ENCODE measurements at places on chromosomes 4 and X.

DNA sequence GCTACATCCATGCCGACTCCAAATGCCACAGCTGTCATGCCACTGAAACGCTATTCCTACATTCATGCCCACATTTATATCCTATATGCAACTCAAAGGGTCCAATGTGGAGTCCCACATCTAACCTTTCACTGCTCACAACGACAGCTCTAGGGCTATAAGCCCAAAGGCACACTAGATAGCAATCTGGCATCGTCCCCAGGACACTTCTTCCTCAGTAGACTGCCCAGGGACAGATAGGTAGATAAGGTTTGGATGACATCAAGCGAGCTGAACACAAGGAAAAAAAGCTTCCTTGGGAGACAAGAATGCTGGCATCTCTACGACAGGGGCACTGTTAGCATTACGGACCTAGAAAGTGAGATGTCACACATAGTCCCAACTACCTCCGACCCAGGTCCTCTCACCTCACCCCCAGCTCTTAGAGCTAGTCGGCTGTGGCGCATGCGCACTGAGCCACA is 685 bp downstream of the RAB9B start:
- DNase-seq: no peak

DNA sequence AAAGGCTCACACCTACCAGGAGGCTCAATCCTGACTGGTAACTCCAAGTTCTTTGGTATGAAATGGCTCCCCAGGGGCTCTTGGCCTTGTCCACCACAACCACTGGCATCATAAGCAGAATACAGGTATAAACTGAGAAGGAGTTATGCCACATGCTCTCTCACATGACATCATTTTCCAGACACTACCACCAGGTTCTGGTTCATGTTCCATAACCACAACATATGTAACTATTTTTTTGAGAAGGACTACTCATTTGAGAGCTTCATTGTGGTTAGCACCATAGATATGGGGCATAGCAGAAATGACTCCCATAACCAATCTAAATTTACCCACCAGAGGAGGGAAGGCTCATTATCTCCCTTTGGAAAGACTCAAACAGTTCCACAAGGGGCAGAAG is 19.6 kb downstream of the PRDM5 start:
- DNase-seq: no peak

DNA sequence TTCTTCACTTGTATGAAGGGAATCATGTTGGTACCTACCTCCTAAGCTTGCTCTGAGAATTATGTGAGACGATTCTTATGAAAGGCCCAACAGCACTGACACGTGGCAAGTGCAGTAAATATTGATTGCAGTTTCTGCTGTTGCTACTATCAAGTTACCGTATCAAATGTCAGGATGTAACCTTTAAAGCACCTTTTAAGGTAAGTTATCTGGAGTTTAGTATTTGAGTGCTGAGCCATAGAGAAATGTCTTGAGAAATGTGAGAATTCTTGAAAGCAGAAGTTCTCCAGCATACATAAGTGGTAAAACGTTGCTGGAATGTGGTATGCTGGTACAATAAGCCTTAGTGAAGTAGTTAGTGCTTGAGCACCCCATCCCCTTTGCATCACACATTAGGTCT is 90.4 kb downstream of the PHOX2B start:
- DNase-seq: no peak

- DNase-seq: no peak
Measured at GRCh38 chr4:148442832-148443511, 758 bp upstream of the NR3C2 start.

- no peak for DNase-seq
Measured at GRCh38 chr4:7045961-7046921, 3.1 kb downstream of the TADA2B start.

DNA sequence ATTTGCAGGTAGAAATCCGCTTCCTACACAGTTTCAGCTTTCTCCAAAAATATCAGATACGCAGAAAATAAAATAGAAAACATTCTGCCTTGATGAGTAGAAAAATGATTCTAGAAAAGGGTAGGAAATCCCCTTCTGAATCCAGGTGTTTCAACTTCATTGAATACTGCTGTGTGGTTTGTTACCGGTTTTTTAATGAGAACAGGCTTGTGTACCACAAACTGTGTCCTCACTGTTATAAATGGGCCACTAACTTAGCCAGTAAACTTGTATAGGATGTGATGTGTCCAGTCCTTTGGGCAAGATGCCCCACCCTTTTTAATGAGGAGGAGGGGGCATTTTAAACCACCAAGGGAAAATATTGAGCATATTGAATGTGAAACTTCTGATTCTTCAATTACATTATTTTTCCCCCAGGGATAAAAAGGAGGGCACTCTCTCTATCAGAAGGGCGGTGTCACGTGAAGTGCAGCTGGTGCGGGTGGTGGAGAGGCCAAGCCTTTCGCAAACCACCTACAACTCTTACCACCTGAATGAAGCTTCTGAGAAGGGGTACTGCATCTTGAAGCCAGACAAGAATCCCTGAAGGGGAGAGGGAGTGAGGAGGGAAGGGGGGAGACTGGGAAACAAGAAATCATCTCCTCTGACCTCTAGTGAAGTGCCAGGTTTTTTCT is 4.5 kb downstream of the CXXC4 start:
- DNase-seq: no peak

- no peak for DNase-seq
Measured at GRCh38 chrX:47273011-47273730, 40.4 kb downstream of the USP11 start.

GRCh38 chr4:173258866-173259265 is 75.3 kb downstream of the HMGB2 start:
- no peak for DNase-seq

DNA sequence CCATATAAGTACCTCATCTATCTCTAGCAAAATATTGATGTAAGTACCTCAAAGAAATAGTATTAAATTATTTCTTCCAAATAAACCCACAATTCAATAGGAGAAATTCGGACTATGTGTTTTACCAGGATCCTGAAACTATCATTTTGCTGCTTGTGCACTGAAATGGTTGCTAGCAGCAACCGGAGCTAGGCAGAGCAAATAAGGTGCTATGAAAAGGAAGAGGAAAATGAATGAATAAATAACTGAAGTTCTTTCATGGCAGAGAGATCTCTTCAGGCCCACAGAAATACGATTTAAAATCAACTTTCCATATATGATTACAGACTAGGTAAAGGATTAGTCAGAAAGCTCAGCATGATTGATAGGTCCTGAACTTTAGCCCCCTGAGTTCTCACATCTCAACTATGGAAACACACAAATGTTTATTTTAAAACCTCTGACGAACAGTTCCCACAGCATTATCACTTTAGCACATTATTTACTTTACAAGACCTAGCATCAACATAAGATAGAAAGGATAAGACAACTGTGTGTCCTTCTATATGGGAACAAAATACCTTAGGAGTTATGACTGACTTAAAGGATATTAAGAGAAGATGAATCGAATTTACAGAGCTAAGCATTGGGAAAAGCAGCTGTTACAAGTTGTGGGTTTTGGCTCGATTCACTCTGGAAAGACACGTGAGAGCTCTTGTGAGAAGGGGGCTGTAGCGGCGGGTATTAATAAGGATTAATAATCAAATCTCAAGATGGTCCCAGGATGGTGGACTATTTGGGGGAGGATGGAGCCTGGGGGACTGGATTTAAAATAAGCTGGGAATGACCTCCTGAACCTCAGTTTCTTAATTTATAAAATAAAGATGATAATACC is 104.3 kb downstream of the CORIN start:
- DNase-seq: no peak

- no peak for DNase-seq
Measured at GRCh38 chrX:22246620-22247019, 26.1 kb upstream of the CBLL2 start.

DNA sequence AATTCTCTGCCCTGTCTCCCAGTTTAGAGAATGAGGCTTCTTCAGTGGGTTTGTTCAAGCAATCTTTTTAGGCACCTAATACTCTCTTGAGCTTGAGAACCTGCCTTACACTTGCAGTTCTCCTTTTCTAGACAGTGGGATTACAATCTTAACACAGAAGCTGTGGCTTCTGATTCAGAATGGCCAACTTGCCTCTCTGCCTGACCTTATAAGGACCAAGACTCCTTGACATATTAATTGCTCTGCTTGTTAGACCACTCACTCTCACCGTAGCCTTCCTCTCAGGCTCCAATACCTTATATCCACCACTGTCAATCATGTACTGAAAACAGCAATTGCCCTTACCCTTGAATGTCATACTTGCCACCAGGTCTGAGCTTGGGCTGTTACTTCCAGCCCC is 338.7 kb upstream of the MAOA start:
- DNase-seq: no peak

DNA sequence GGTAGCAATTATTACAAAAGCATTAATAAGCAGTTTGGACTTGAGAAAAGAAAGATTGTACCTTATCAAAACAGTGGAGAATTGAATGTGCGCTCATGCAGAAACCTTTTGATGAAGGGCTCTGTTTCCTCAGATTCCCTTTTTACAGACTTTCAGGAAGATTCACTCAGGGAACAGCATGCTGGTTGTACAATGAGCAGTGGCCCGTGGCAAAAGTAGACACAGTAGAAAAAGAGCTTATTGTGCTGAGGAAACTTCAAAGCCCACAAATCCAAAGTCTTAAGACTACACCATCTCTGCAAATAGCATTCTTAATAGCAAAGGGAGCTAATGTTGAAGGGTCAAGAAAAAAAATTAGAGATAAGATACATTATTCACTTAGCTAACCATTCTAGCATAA is 858.9 kb downstream of the PDHA2 start:
- no peak for DNase-seq

GRCh38 chrX:154036513-154036912 is 16.8 kb upstream of the IRAK1 start:
- no peak for DNase-seq

- no peak for DNase-seq
Measured at GRCh38 chrX:66007851-66008250, 32.0 kb downstream of the VSIG4 start.

- no peak for DNase-seq
Measured at GRCh38 chr4:127781300-127782024, 660 bp upstream of the HSPA4L start.

- no peak for DNase-seq
Measured at GRCh38 chrX:39133971-39134370, 332.7 kb downstream of the MID1IP1 start.

GRCh38 chrX:71619986-71620385 is 1.7 kb upstream of the CXCR3 start:
- no peak for DNase-seq

DNA sequence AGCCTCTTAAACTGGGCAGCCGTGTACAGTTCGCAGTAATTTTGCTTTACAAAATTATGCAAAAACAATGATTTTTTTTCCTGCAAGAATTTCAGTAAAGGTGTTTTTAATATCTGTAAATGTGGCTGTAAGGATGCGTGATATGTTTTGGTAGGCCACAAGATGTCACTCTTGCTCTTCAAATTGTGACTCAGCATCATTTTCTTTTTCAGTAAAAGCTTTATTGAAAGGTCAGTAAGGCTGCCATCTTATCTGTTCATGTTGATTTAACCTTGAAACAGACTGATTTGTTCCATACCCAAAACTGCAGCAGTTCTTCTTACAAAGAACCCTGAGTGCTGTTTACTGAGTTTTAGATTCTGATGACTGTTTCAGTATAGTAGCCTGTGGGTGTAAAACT is 39.9 kb downstream of the TXLNG start:
- DNase-seq: no peak

DNA sequence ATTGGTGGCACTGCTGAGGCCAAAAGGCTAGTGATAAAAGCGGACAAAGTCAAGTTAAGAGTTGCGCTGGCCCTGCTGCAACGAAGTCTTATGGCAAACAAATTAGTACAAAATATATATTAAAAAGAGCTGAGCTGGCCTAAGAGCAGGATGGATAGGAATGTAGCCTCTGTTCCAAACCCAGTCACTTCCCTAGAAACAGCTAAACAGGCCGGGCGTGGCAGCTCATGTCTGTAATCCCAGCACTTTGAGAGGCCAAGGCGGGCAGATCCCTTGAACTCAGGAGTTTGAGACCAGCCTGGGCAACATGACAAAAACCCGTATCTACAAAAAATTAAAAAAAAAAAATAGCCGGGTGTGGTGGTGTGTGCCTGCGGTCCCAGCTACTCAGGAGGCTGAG is 32.4 kb upstream of the UGDH start:
- DNase-seq: no peak

GRCh38 chr4:78749258-78749971 is 26.7 kb upstream of the BMP2K start:
- DNase-seq: no peak

DNA sequence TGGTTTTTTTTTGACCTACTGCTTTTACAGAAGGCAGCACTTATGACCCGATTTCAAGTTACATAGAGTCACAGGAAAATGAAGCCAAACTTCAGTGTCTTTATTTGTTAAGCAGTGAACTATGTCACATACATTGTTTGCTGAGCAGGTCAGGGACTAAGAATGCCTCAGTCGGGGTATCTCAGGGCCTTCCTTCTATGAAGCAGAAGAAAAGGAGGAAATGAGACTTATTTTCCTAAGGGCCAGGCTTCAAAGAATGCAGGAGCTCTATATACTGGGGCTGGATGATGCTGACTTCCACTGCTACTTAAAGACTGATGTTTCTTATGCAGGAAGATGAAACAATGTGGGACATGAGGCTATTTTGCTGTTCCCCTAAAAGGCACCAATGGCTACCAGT is 558.4 kb upstream of the IGFBP7 start:
- DNase-seq: no peak

GRCh38 chr4:17647927-17648326 is 33.5 kb downstream of the MED28 start:
- no peak for DNase-seq

- no peak for DNase-seq
Measured at GRCh38 chr4:99395595-99396364, 39.4 kb downstream of the ADH7 start.

DNA sequence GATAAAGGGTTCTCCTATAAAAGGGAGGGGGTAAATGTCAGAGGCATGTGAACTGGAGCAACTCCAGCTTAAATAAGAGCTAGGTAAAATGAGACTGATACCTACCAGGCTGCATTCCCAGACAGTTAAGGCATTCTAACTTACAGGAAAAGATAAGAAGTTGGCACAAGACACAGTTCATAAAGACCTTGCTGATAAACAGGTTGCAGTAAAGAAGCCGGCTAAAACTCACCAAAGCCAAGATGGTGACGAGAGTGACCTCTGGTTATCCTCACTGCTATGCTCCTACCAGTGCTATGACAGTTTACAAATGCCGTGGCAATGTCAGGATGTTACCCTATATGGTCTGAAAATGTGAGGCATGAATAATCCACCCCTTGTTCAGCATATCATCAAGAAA is 13.1 kb upstream of the SULT1B1 start:
- DNase-seq: no peak

GRCh38 chr4:5883916-5884315 is 9.0 kb downstream of the CRMP1 start:
- DNase-seq: no peak

- DNase-seq: no peak
Measured at GRCh38 chrX:40845331-40845911, 110.1 kb upstream of the MED14 start.

DNA sequence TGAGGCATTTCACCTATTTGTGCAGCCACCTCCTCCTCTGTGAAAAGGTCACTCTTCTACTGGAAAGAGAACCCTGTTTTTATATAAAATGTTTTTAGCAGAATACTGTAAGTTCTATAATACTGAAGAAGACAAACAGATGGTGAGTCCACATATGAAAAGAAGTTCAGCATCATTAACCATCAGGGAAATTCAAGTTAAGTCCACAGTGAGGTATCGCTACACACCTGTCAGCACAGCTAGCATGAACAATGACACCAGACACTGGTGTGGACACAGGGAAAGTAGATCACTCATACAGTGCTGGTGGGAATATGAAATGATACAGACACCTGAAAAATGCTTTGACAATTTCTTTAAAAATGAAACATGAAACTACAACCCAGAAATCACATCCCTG is 133.0 kb downstream of the MAD2L1 start:
- no peak for DNase-seq

Data from activated T-helper 1 cell treated with anti-CD3 and anti-CD28 coated beads, Interleukin-2, amount 50 U/mL, for 16 hours (primary cell).